DMS79 treated with DMSO at 0.1 percent for 48 hours (cell line): ENCODE measurements at places on chromosomes 1 and 21.

DNA sequence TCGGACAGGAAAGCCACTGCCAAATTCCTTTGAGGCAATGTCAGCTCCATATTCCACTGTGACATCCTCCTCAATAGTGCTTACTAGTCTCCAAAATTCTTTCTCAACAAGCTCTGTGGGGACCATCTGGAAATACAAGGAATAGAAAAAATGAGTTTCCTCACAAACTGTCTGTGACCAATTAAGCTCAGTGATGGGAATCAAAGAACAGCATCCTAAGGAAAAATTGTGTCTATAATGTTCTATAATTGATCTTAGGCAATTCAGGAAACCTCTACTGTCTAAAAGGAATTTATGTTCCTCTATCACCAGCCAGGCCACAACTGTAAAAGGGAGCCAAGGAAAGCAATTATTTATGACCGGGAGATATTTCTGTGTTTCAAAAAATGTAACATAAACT lies 46.1 kb upstream of the SYT2 start:
- no peak for DNase-seq

- no peak for DNase-seq
Observed at GRCh38 chr1:54579337-54579781, 31.3 kb downstream of the ACOT11 start.

- no peak for DNase-seq
Observed at GRCh38 chr1:186050360-186050759, 316.2 kb downstream of the HMCN1 start.

GRCh38 chr1:247337961-247338360 lies 6.3 kb upstream of the ZNF496 start:
- DNase-seq, result no peak
